GM13977 (cell line): ENCODE measurements at places on chromosomes 12 and 14.

GRCh38 chr14:68468437-68469207, 324.2 kb downstream of the ZFP36L1 start:
- DNase-seq: no peak

- no peak for DNase-seq
Measured at GRCh38 chr12:5710260-5710878, 234.7 kb downstream of the ANO2 start.

- no peak for DNase-seq
Measured at GRCh38 chr12:127430401-127430800, 836.6 kb upstream of the TMEM132C start.

- DNase-seq: no peak
Measured at GRCh38 chr12:5969974-5970690, 25.1 kb upstream of the ANO2 start.

DNA sequence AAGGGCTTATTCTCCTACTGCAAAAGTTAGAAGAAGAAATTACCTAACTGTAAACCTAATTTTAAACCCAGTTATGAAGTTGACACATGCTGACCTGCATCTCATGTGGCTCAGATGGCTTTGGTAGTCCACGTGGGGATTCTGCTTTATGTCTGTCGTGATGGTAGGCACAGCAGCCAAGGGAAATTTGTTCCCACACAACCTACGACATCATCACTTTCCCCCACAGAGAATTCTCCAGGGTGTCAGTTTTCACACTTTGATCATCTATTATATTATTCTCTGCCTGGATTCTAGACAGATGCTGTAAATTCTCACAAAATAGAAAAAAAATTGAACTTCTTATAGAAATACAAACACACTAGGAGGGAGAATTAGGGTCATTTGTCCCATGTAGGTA, 70.6 kb downstream of the PTHLH start:
- DNase-seq: no peak

DNA sequence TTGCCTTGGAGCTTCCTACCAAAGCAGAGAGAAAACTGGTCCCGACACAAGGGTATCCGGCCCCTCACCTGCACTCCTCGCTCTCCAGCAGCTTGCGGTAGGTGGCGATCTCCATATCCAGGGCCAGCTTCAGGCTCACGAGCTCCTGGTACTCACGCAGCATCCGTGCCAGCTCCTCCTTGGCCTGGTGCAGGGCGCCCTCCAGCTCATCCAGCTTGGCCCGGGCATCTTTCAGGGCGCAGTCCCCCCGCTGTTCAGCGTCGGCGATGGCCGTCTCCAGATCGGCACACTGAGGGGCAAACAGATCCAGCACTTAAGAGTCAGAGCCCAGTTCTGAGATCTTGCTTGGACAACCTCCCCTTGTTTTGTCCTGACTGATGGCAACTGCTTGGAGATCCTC, 13.7 kb downstream of the KRT72 start:
- DNase-seq: no peak

DNA sequence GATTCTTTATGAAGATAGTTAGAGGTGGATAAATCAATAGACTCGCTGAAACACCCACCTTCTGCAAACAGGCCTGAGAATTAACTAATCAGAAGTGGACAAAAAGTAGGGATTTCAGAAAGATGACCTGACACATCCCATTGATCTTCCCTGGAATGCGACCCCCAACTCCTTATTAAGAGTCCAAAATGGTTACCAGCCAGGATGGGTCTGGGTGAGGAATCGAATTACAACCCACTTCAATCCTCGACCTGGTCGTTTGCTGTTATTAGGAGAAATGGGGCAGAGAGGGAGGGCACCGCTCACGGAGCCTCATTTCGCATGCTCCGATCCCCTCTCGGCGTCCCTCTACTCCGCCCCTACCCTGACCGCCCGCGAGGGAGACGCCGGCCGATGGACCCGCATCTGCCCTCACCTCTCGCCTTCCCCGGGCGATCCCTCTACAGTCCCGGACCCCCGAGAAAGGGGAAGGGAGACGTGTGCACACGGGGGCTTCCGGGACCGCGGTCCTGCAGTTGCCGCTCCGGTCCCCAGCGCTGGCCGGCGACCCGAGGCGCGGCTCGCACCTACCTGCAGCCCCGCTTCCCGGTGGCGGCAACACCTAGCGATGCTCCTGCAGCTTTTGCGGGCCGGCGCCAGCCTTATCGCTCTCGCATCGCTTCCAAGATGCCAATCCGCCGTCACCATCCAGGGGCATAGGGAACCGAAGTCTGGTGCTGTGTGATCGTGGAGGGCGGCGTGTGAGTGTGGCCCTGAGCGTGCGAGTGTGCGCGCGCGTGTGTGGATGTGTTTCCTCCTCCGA, 69.3 kb upstream of the USP15 start:
- DNase-seq: peak; percentile 13

DNA sequence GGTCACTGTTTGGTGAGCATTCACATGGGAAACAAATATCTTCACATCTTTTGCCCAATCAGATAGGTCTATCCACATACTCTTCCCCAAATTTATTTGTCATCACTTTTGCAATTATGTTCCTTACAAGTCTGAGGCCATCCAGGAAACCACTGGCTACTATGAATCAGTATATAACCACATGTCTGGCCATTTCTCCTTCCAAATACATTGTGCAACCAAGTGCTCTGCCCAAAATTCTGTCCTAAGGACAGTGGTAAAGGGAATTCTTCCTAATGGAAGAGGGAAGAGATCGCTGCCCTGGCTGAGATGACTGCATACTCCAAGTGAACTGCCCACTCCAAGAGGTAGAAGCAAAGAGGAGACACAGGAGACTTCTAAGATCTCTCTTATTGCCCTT, 148.9 kb upstream of the MAX start:
- DNase-seq: no peak

DNA sequence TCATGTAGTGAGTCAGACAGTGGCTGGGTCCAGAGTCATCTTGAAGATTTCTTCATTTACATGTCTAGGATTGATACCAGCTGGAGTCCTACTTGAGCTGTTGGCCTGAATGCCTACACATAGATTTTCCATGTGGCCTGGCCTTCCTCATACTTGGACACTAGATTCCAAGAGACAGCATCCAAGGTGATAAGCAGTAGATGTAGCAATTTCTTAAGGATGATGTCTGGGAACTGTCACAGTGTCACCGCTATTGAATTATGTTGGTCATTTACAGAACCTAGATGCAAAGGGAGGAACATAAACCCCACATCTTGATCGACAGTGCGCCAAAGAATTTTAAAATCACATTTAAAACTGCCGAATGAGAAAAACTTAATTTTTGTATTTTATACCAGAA, 412.3 kb downstream of the TRHDE start:
- no peak for DNase-seq

DNA sequence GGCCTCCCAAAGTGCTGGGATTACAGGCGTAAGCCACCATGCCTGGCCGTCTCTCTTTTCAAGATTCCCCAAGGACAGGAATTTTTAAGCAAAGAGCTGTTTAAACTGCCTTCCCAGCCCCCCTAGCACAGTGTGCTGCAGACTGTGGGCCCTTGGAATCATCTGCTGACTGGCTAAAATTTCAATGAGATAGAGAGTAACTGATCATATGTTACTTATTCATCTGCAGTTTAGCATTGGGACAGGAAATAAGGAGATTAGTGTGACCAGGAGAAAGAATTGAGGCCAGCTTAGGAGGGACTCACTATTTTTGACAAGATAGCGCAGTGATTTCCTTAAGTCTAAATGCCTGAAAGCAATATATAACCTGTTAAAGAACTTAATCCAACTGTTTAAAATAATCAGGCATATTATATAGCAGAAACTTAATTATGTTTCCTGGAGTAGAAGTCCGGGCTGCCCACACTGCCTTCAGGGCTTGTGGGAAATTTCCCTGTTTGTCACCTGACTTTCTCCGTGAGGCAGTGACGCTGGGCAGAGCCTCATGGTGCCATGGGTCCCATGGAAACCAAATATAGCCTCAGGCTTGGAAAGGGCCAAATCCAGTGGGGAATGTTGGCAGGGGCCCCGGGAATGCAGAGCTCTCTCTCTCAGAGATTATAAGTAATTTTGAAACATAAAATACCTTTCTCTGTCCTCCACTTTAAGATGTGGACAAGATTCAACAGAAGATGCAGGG, 22.8 kb upstream of the CEBPE start:
- no peak for DNase-seq

GRCh38 chr14:38646391-38646790, 390.5 kb upstream of the CLEC14A start:
- DNase-seq: no peak

GRCh38 chr12:109759595-109759994, 46.0 kb downstream of the FAM222A start:
- DNase-seq: no peak

- DNase-seq: no peak
Measured at GRCh38 chr12:121781484-121781997, 11.9 kb downstream of the RHOF start.

GRCh38 chr12:28507033-28507432, 316.8 kb downstream of the CCDC91 start:
- no peak for DNase-seq

DNA sequence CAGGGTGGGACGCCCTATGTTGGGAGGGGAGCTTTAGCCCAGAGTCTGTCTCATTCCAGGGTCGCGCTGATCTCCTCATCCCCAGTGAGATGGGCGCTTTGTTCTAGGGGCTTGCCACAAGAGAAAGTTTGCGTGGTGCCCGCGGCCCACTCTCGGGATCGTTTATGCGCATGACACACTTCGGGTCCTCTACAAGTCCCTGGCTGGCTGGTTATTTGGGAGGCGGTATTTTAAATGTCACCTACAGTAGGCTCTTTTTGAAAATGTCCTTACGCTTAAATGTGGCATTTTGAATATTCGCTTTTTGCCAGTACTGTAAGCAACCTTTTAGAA, 541 bp downstream of the GOLT1B start:
- peak; percentile 18 for DNase-seq

GRCh38 chr12:118334939-118335567, 37.7 kb downstream of the TAOK3 start:
- no peak for DNase-seq

GRCh38 chr12:32365473-32366064, 33.8 kb upstream of the FGD4 start:
- DNase-seq: peak; percentile 44

- DNase-seq: no peak
Measured at GRCh38 chr14:80669426-80669825, 272.1 kb downstream of the CEP128 start.

DNA sequence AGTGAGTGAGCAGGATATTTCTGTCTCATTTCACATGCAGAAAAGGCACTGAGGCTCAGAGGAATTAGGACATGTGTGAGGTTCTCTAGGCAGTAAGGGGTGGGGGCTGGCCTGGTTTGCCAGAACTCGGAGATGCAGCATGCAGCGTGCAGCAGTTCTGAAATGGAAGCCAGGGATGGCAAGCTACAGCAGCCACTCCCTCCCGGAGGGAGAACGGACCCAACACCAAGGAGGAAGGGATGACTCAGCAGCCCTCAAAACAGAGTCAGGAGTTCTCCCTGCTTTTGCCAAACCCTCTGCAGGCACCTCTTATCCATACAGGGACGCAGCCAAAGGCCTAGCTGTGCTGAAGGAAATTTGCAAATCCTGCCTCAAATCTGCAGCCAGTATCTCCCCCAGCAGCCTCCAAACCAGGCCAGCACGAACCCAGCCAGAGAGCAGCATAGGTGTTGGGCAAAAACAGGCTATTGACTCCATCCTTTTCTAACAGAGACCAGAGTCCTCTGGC, 10.3 kb upstream of the SERPINA3 start:
- DNase-seq: no peak

DNA sequence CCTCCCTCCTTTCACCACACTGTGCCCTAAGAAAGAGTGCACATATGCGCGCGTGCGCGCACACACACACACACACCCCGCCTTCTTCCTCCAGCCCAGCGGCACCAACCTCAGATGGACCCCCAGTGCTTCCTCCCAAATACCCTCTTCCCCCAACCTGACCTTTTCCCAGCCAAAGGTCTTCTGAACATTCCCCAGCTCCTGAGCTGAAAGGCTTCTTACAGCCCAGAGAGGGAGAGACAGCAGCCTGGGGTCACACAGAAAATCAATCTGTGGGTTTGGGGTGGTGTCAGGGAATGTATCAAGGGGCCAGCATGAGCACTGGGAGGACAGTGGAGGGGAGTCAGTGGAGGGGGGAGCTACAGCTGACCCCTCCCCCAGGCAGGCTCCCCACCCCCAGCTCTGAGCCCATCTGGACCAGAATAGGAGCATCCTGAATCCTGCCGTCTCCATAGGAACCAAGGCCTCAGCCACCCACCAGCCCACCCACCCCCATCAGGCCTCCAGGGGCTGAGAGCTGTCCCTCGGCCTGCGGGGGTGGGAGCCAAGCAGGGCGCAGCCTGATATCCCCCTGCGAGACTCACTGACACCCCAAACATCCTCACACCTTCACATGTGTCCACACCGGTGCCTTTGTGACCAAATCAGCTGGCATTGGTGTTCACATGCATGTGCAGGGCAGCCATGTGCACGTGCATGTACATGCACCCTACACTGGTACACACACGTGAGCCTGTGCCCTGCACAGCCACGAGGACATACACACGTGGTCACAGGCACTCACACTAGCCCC, 5.7 kb downstream of the RASAL1 start:
- no peak for DNase-seq

GRCh38 chr12:24600551-24600950, 348.4 kb downstream of the BCAT1 start:
- no peak for DNase-seq

DNA sequence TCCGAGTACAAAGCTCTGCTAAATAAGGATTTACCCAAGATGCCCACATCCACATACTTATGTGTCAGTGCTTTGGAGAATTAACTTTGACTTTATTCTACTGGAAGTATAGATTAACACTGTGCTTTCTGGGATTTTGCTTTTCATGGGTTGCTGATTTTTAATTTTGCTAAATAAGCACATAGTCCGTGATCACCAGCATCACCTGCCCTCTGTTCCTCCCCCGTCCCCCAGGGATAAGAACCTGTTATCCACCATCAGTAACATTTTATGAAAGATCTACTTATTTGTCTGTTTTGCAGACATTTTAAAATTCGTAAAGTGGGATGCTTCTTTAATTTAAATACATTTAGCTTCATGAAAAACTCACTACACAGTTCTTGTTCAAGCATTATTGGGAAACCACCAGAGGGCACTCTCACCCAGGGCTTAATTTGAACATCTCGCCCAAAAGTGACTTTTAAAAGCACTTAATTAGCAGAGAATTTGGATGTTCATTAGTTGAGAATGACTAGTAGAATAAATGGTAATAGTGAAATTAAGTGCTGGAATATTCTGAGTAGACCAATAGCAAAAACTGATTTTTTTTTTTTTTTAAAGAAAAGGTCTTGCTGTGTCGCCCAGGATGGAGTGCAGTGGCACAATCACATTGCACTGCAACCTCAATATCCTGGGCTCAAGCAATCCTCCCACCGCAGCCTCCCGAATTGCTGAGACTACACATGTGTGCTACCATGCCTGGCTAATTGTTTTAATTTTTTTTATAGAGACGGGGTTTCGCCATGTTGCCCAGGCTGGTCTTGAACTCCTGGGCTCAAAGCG, 35.7 kb downstream of the MRPL42 start:
- DNase-seq: no peak
